ENCODE measurements at places on chromosomes 16 and 17. TPM values are rescaled to one million over a fixed set of nuclear protein-coding genes. Genes with fewer than 3 reads are reported as not detected.

DNA sequence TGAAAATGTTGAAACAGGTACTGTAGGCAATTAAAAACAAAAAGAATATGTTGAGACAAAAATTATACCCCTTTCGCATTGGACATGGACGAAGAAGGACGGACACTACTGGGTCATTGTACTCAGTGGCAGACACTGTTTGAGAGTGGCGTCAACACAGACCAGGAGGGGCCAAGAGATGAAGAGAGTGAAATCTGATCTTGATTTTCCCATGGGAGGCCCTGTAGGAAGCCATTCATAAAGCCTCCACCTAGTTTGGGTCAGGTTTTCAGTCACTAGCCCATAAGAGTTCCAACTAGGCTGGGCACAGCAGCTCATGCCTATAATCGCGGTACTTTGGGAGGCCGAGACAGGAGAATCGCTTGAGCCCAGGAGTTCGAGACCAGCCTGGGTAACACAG is 23.6 kb upstream of the SMURF2 start:
- DNase-seq, result no peak

DNA sequence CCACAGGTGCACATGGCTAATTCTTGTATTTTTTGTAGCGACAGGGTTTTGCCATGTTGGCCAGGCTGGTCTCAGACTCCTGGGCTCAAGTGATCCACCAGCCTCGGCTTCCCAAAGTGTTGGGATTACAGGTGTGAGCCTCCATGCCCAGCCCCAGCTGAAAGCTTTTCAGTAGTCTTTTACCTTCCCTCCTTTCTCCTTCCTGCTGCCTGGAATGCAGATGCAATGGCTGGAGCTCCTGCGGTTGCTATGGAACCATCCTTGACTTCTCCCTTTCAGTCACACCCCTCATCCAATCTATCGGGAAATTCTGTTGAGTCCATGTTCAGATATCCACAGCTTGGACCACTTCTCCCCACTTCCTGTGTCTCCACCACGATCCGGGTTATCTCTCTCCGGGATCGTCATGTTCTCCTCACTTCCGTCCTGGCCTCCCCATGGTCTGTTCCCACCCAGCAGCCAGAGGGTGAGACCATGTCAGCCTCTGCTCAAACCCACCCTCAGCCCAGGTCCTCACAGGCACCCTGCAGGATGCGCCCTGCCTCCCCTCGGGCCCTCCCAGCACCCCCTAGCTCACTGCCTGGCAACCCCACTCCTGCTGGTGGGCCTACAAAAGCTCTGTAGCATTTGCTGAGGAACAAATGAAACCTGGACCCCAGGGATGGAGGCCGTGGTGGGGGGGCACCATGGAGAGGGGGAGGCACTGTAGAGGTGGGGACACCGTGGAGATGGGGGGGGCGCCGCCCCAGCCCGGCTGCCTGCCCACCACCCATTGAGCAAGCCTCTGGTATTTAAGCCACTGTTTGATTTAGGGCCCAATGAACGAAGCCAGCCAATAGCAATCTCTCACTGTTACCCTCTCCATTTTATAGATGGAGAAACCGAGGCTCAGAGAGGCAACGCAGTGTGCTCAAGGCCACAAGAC is 12.8 kb upstream of the SLC38A10 start:
- no peak for DNase-seq

- no peak for DNase-seq
Observed at GRCh38 chr17:20073055-20073979, 64.2 kb downstream of the SPECC1 start.

- DNase-seq, result no peak
Observed at GRCh38 chr16:58842746-58843145, 108.6 kb upstream of the GOT2 start.

The SP6 gene
- total RNA-seq, result not detected

The CCDC144A gene
- 3.5 TPM for total RNA-seq

DNA sequence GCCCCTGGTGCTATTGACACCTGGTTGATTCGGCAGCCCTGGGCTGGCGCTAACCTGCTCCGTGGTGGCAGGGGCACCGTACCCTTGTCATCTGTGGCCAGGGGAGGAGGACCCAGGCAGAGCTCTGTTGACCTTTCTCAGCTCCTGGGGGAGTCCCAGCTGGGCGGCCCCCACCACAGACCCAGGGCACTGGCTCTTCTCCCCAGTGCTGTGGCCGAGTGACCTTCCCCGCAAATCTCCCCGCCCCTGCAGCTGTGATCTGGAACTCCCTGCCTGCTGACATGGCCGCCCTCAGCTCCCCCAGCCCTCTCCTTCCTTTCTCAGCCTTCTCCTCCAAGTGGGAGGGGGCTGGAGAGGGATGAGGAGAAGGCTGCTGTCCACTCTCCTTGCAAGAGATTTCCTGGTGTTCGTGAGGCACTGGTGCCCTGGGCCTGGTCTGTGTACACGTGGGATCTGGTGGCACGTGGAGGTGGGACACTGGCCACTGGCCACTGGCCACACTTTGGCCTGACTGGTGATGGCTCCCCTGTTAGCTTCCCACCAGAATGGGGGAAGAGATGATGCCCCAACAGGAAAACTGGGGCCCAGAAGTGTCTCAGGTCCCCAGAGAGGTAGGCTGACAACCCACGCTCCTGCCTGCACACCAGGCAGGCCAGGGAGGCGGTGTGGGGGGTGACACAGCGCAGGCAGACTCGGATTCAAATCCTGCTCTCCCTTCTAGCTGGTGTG is 8.2 kb downstream of the FMNL1 start:
- peak; percentile 27 for DNase-seq

GRCh38 chr16:73058221-73058615 is 10.3 kb upstream of the ZFHX3 start:
- DNase-seq, result peak; percentile 77

- DNase-seq, result no peak
Observed at GRCh38 chr16:74143171-74143570, 153.4 kb upstream of the PSMD7 start.

GRCh38 chr16:50002190-50002589 is 22.8 kb upstream of the CNEP1R1 start:
- no peak for DNase-seq

The HP gene
- not detected for total RNA-seq

Measured in GM23248 (cell line).